Sciatic nerve (tissue), 2 donors: ENCODE measurements at places on chromosomes 6 and 20. TPM values are rescaled to one million over a fixed set of nuclear protein-coding genes. Genes with fewer than 3 reads are reported as not detected.
A peak's percentile ranks its signal among the peaks of the same experiment; 100 is the strongest.

Gene LPA
- 0.36 TPM for total RNA-seq

Gene RAB22A
- total RNA-seq = 27.1 TPM

Gene HLA-DOB
- 1.8 TPM for total RNA-seq

Gene PIM1
- 50.9 TPM for total RNA-seq

Gene ETV7
- total RNA-seq = 6.7 TPM

DNA sequence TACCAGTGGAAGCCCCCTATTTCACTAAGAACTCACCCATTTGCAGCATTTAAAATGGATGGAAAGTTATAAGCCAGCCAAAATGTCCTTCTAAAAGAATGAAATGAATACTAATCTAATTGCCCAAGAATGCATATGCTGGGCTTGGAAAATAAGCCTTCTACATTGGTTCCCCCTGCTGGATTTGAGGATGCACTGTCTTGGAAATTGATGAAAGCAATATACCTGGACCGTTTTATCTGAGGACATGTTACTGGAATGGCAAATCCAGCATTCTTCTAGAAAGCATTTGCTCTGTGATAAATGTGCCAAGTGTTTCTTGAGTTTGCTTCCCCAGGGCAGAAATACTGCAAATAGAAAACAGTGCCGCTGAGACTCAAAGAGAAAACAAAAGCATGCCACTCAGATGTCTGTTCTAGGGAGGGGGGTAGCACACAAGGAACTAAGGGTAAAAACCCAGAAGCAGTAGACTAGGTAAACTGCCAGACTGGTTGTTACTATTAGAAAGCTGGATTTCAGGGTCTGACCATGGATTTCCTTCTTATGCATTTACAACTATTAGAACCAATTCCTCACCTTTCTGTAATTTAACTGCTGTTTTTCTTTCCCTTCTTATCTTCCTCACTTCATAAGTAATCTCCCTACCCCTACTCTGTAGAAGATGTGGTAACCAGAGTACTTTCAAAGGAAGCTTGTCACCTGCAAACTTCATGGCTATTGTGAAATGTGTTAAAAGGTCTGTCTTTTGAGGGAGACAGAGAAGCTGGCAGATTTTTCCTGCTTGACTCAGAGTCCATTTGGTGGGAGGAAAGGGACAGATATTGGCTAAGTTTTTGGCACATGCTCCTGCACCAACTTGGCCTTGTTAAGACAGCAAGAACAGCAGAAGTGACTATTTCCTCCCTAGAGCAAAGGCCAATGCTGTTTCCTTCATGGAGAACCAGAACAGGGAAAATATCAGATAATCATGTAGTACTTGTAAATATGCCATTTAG is 642.6 kb downstream of the KIF16B start:
- no peak for DNase-seq

GRCh38 chr6:92777146-92777740 is 642.1 kb downstream of the EPHA7 start:
- no peak for DNase-seq

DNA sequence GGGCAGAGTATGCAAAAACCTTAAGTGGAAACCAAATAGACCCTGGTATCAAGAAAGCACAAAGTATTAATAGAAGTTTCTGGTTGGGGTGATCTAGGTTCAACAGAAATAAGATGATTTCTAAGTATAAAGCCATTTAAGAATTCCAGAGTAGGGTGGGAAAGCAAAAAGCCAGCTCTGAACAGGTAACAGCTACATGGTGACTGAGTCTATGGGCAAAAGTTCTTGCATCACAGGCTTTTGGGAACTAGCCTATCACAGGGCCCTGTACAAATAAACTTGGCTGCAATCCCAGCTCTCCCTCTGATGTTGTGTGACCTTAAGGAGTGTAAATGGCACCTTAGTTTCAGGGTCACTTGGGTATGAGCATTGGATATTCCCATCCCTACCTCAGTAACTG is 5.5 kb downstream of the TCF19 start:
- DNase-seq = no peak

GRCh38 chr6:13511913-13512717 is 24.7 kb upstream of the GFOD1 start:
- no peak for DNase-seq

DNA sequence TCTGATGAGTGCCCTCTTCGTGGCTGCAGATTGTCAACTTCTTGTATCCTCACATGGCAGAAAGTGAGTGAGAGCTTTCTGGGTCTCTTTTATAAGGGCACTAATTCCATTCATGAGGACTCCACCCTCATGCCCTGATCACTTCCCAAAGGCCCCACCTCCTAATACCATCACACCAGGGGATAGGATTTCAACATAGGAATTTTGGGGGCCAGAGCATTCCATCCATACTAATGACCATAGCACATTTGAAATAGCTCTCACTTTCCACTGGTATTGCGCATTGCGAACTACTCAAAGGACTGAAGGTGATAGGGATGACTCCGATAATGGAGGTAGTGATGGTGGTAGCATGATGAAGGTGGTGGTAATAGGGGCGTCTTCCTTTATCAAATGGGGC is 324.3 kb downstream of the PRL start:
- no peak for DNase-seq

DNA sequence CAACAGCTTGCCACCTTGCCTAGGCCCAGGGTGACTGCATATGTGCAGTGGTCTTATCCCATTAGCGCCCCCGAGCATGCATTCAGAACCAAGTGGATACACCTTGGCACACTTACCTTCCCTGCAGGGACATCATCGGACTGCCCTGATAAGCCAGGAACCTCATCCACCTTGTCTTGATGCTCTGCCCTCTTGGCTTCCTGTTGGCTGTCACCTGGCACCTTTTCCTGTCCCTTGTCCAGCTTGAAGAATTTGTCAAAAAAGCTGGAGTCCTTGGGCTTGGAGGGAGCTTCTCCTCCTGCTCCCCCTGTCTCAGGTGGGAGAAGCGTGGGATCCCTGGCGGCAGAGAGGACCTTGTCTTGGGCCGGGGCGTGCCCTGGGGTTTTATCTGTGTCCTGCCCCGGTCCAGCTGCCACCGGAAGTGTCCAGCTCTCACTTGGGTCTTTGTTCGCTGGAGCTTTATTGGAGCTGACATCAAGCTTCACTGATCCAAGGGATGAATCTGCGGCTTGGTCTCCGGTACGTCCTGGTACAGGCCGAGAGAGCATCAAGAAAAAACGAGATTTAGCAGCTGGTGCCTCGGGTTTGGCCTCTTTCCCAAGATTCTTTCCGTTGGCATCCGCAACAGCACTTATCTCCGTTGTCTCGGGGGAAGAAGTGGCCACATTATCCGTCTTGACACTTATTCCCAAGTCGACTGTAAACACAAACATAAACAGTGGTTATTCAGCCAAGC is 42.0 kb downstream of the BCAS1 start:
- DNase-seq = no peak

DNA sequence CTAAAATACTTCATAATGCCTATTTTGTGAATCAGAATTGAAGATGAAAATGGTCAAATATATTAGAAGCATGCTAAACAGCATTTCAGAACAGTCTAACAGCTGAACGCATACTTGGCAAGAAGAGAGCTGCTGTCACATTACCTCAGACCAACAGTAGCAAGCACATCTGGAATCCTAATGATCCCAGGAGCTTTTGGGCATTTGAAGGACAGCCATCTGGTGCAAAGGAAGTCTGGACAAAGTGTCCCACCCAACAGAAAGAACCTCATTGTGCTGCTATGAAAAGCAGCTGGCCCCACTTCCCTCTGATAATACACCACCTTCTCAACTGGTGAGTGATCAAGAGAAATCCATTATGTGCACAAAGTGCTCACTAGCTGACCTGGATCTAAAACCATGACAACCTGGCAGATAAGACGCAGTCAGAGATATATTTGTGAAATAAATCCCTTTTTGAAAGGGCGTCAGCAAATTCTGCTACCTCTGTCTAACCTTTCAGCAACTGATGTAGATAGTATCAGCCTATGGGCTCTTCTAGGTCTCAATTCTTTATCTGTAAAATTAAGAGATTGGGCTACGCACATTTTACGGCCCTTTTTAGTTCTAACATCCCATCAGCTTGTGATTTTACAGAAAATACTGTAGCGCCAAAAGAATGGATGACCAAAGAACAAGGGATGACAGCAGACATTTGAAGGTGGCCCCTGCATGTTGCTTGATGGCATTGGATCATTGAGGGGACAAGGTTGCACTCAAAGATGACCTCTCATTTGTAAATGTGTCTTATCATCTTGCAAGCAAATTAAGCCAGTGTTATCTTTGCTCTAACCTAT is 78.7 kb downstream of the SGK1 start:
- no peak for DNase-seq

DNA sequence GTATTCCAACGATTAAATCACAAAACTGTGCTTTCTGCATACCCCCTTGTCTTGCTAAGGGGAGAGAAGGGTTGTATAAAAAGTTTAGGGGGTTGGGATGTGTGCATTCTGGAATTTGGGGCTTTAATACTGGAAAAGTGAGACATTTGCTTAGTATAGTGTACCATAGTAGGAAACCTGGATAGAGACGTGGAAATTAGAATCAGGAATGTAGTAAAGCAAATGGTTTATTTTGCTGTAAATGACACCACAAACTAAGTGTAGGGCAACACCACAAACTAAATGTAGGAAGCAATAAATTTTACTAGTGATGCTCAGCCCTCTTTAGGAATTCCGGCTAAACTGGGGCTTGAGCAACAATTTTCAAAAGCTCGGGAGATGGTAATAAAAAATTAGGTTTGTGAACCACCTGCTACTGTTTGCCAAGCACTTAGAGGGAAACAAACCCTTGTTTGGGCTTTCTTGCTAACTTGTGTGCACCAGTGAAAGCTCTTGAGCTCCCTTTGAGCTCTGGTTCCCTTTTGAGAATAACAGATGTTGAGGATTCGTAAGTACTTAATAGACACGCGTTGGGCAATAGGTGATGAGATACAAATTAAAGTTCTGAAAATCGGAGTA is 13.8 kb downstream of the BRD2 start:
- no peak for DNase-seq

DNA sequence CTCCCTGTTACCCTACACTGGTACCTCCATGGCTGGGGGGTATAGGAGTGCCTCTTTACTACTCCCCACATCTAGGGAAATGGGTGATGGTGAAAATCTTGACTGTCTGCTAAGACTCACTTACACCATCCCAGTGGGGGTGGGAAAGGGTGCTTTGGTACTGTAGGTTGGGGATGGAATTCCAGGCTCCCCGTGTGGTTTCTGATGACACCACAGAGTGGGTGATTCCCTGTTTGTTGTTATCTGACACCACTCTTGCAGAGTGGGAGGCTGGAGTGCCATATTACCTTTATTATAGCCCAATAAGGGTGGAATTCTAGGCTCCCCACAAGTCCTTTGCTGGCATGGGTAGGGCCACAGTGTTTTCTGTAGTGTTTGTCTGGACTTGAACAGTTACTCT is 264.6 kb upstream of the MAN1A1 start:
- no peak for DNase-seq

GRCh38 chr6:90105506-90106170 is 191.0 kb downstream of the BACH2 start:
- no peak for DNase-seq

DNA sequence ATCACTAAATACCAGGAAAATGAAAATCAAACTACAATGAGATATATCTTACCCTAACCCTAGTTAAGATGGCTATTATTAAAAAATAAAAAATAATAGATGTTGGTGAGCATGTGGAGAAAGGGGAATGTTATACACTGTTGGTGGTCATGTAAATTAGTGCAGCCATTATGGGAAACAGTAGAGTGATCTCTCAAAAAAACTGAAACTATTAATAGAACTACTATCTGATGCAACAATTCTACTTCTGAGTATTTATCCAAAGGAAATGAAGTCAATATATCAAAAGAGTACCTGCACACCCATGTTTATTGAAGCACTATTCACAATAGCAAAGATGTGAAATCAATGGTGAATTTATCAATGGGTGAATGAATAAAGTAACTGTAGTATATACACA is 48.6 kb downstream of the HLA-A start:
- DNase-seq = no peak

GRCh38 chr6:35078226-35078850 is 62.8 kb downstream of the TCP11 start:
- peak; percentile 51 for DNase-seq

DNA sequence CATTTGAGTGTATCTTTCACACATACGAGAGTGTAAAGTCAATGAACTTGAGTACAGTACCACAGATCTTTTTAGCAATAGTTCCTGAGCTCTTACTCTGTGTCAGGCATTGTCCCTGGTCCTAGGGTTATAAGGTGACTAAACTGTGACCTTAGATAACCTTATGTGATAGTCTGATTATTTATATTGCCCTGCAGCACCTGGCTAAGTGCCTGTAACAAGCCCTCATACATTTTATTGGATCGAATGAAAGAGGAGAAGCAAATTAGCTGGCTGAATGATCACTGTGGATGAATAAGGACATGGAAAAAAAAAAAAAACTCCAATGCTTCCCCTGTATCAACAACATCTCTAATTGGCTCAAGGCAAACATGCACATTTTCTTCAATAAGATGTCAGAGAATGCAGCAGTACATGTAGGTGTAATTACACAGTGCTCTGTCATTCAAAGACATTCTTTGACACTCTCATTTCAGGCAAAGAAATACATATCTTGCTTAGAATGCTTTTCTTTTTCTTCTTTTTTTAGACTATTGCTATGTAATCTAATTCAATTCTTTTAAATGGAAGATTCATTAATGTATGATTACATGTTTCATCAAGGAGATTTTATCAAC is 153.4 kb downstream of the PHACTR1 start:
- no peak for DNase-seq

DNA sequence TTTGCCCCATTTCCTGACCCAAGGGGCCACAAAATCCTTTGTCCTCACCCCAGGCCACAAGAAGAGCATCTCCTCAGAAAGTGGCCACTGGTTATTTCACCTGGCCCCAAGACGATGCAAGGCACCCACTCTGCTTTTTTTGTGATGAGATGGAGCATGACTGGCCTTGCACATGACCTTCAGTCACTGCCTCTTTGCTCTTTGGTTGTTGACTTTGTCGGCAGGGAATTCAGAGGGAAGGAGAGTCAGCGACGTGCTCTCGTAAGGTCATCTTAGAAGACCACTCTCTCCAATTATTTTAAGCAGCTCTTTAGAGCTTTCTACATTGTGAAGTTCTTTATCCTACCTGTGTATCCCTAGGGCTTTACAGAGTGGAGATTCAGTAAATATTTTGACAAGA is 306.7 kb downstream of the PLCB1 start:
- DNase-seq = no peak

DNA sequence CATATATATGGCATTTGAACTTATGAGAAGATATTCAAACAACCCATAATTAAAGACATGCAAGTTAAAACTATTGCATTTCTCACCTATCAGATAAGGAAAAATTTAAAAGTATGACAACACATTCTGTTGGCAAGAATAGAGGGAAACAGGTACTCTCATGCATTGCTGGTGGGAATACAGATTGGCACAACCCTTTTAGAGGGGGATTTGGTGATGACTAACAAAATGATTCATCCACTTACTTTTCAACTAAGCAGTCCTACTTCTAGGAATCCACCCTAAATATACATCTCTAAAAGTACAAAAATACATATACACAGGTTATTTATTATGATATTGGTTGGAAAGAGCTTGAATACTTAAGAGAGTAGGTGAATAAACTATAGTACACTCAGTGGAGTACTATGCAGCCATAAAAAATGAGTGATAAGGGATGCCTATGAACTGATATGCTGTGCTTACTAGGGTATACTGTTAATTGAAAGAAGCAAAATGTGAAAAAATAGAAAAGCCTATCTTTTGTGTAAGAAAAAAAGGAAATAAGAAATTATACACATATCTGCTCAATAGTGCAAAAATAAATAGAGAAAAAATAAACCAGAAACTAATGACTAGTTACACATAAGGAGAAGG is 42.2 kb downstream of the ADAT2 start:
- no peak for DNase-seq
